CD4-positive, CD25-positive, alpha-beta regulatory T cell (primary cell): ENCODE measurements at places on chromosomes 2 and 18. TPM values are rescaled to one million over a fixed set of nuclear protein-coding genes. Genes with fewer than 3 reads are reported as not detected.

GRCh38 chr2:134692499-134692898, 26.3 kb downstream of the TMEM163 start:
- DNase-seq, result peak; percentile 26
- H3K4me1 ChIP-seq, result no peaks in the 10 kb centered on the region
- no peak overlapping the region for H3K27ac ChIP-seq
- H3K27me3 ChIP-seq, result no peaks in the 10 kb centered on the region
- H3K36me3 ChIP-seq, result no peaks in the 10 kb centered on the region
- H3K4me3 ChIP-seq, result no peak overlapping the region

DNA sequence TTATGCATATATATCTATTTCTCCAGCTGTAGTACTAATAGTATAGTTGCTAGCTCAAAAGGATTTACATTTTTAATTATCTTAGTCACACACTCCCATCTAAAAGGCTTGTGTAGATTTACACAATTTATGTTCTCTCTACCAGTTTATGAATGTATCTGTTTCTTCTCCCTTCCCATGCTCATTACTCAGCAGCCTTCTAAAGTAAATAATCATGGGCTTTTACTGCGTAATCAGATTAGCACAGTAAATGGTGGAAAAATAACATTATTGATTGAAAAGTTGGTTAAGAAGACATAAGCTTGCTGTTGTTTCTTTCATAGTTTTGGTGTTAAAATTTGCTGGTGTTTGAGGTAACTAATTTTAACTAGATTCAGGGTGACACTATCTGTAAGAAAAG, 81.8 kb downstream of the PTPN4 start:
- no peak overlapping the region for H3K27ac ChIP-seq
- no peaks in the 10 kb centered on the region for H3K36me3 ChIP-seq
- no peak overlapping the region for H3K4me3 ChIP-seq
- no peak for DNase-seq

Gene LRP2
- polyA plus RNA-seq, result not detected

GRCh38 chr2:11097854-11098387, 57.3 kb upstream of the SLC66A3 start:
- H3K27ac ChIP-seq, result no peak overlapping the region
- H3K36me3 ChIP-seq, result no peaks in the 10 kb centered on the region
- H3K4me3 ChIP-seq, result no peak overlapping the region
- DNase-seq, result no peak

Gene CREG2
- polyA plus RNA-seq, result 5.2 TPM

- H3K36me3 ChIP-seq, result peaks cover 61% of the 10 kb centered on the region
- H3K4me1 ChIP-seq, result no peaks in the 10 kb centered on the region
- H3K4me3 ChIP-seq, result no peak overlapping the region
- no peak overlapping the region for H3K27ac ChIP-seq
- no peak for DNase-seq
These were observed 25.8 kb downstream of the PLEKHA3 start for GRCh38 chr2:178506101-178506500.

Gene RNF152
- polyA plus RNA-seq, result not detected

Gene PROM2
- not detected for polyA plus RNA-seq

Gene FTCDNL1
- polyA plus RNA-seq, result 0.56 TPM

DNA sequence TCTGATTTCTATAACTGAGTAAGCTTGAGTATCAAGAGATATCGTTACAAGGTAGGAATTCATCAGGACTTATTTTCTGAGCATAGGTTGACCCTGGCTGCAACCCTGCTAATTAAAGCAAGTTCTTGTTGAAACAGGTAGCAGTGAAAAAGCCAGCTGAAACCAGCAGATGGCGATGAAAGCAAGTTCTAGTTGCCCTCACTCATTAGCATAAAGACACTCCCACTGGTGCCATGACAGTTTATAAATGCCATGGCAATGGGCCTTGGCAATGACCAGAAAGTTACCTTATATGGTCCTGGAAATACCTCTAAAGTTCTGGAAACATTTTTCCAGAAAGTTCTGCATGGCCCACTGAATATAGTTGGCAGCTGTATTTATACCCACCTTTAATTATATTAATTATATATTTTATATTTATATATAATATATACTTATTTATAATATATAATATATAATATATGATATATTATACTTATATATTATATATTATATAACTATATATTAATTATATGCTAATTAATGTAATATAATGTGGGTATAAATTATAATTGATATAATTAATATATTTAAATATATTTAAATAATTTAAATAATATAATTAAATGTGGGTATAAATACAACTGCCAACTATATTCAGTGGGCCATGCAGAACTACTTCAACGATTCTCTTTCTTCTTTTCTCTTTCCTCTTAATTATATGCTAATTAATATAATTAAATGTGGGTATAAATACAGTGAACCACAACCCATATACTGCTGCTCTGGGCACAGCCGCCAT, 188.0 kb downstream of the CDH7 start:
- H3K27ac ChIP-seq, result no peak overlapping the region
- no peaks in the 10 kb centered on the region for H3K4me1 ChIP-seq
- no peaks in the 10 kb centered on the region for H3K36me3 ChIP-seq
- no peaks in the 10 kb centered on the region for H3K27me3 ChIP-seq
- H3K4me3 ChIP-seq, result no peak overlapping the region

DNA sequence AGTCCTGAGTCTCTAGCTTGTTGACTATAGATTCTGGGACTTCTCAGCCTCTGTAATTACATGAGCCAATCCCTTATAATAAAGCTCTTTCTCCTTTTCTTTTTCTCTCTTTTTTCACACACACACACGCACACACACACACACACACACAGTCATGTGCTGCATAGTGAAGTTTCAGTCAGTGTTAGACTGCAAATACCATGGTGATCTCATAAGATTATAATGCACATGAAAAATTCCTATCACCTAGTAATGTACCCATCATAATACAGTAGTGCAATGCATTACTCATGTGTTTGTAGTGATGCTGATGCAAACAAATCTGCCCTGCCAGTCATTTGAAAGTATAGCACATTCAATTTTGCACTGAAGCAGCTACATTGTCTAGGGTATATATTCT, 558.2 kb downstream of the SUCLG1 start:
- no peaks in the 10 kb centered on the region for H3K36me3 ChIP-seq
- H3K4me1 ChIP-seq, result no peaks in the 10 kb centered on the region
- no peak overlapping the region for H3K27ac ChIP-seq
- DNase-seq, result no peak
- no peak overlapping the region for H3K4me3 ChIP-seq
- no peaks in the 10 kb centered on the region for H3K27me3 ChIP-seq

DNA sequence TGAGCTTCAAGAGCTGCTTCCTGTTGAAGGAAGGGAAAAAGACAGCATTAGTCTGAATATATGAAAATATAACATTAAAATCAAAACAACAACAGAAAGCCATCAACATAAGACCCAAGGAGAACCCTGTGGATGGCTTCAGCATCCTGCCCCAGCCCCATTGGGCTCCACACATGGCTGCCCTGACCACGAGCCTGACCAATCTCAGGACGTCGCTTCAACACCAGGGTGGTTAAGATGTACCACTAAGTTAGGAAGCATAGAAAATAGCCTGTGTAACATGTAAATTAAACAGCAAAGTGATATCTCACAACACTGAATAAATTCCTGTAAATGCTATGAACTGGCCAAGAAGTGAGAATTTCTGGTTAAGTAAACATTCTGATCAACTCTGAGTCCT, 77.2 kb upstream of the CD226 start:
- H3K4me3 ChIP-seq, result no peak overlapping the region
- no peaks in the 10 kb centered on the region for H3K4me1 ChIP-seq
- H3K36me3 ChIP-seq, result peaks cover 51% of the 10 kb centered on the region
- H3K27ac ChIP-seq, result no peak overlapping the region
- no peak for DNase-seq
- H3K27me3 ChIP-seq, result no peaks in the 10 kb centered on the region

Gene ADRA2B
- polyA plus RNA-seq, result not detected

Gene ASXL2
- 6.8 TPM for polyA plus RNA-seq

GRCh38 chr2:213475433-213475832, 191.2 kb downstream of the SPAG16 start:
- peaks cover 3% of the 10 kb centered on the region for H3K27me3 ChIP-seq
- no peak for DNase-seq
- H3K27ac ChIP-seq, result no peak overlapping the region
- H3K4me3 ChIP-seq, result no peak overlapping the region

GRCh38 chr2:188979187-188980114, 5.3 kb downstream of the COL3A1 start:
- H3K27ac ChIP-seq, result no peak overlapping the region
- no peak for DNase-seq
- no peak overlapping the region for H3K4me3 ChIP-seq

- H3K4me1 ChIP-seq, result no peaks in the 10 kb centered on the region
- H3K27me3 ChIP-seq, result no peaks in the 10 kb centered on the region
- H3K27ac ChIP-seq, result no peak overlapping the region
- H3K36me3 ChIP-seq, result no peaks in the 10 kb centered on the region
- H3K4me3 ChIP-seq, result no peak overlapping the region
- no peak for DNase-seq
These were observed 31.5 kb upstream of the PDIA6 start for GRCh38 chr2:10844097-10844496.

Gene TYMS
- 7.3 TPM for polyA plus RNA-seq

Gene MROH2A
- not detected for polyA plus RNA-seq

GRCh38 chr2:101463911-101464641, 10.8 kb downstream of the RFX8 start:
- DNase-seq, result no peak
- H3K36me3 ChIP-seq, result no peaks in the 10 kb centered on the region
- no peaks in the 10 kb centered on the region for H3K4me1 ChIP-seq
- H3K27me3 ChIP-seq, result no peaks in the 10 kb centered on the region
- H3K4me3 ChIP-seq, result no peak overlapping the region

Gene ZNF892
- polyA plus RNA-seq, result 0.74 TPM

DNA sequence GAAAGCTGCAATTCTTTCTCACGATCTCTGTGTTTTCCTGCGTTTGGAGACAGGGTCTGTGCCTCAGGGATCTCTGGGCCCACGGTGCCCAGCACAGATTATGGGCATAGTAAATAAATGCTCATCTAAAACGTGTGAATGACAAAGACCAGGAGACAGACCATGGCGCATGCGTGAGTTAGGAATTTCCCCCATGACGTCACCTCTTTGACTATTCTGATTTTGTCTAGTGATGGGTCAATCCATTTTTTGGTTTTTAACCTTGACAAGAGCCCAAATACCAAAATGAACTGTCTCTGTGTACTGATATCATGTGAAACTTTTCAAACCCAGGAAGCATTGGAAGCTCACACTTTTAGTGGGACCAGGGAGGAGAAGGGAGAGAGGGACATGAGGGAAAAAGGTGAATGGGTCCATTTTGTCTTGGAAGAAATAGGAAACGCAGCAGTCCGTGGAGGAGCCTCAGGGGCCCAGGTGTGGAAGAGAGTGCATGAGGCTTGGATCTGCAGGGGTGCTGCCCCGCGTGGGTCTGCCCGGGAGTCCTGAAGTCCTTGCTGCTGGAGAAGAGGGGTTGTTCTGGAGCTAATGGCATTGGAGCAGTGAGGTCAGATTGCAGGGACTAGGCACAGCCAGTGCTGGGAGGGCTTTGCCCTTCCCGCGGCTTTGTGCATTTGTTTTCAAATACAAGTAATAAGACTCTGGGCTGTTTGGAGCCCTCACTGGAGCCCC, 172.2 kb downstream of the ASB1 start:
- H3K27ac ChIP-seq, result no peak overlapping the region
- peaks cover 3% of the 10 kb centered on the region for H3K27me3 ChIP-seq
- DNase-seq, result no peak
- no peak overlapping the region for H3K4me3 ChIP-seq
- H3K4me1 ChIP-seq, result no peaks in the 10 kb centered on the region

GRCh38 chr2:206802654-206803514, 37.5 kb downstream of the FASTKD2 start:
- no peaks in the 10 kb centered on the region for H3K36me3 ChIP-seq
- H3K4me3 ChIP-seq, result no peak overlapping the region
- no peak for DNase-seq
- H3K27ac ChIP-seq, result no peak overlapping the region

Gene AQP12B
- polyA plus RNA-seq, result not detected

DNA sequence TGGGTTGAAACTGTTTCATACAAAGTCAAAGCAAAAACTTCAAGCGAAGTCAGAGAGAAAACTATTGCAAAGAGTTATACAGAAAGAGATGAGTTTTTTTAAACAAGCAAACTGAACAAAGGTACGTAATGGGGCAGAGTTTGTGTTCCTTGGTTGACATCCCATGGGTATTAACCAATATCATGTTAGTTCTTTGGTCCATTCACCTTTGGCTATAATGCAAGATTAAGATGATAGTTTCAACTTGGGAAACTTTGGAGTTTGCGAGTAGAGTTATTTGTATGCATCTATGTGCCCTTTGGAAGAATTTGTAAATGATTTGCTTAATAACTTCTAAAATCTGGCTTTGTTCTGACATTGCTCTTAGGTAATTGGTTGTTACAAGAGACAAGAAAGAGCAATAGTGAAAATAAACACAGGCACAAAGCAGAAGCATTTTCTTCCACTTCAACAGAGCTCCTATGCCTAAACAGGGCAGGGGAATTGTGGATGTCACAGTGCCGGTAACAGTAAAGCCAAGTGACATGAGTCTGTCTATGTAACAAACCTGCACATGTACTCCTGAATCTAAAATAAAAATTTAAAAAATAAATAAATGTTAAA, 936.1 kb downstream of the SUCLG1 start:
- H3K4me3 ChIP-seq, result no peak overlapping the region
- no peaks in the 10 kb centered on the region for H3K36me3 ChIP-seq
- no peak for DNase-seq
- H3K27ac ChIP-seq, result no peak overlapping the region
- H3K27me3 ChIP-seq, result no peaks in the 10 kb centered on the region
- H3K4me1 ChIP-seq, result no peaks in the 10 kb centered on the region

- H3K27me3 ChIP-seq, result no peaks in the 10 kb centered on the region
- peaks cover 31% of the 10 kb centered on the region for H3K4me1 ChIP-seq
- H3K36me3 ChIP-seq, result no peaks in the 10 kb centered on the region
- no peak overlapping the region for H3K4me3 ChIP-seq
- no peak for DNase-seq
These were observed 2.2 kb upstream of the MAPRE2 start for GRCh38 chr18:35038881-35039491.

- H3K27ac ChIP-seq, result no peak overlapping the region
- H3K4me1 ChIP-seq, result no peaks in the 10 kb centered on the region
- no peaks in the 10 kb centered on the region for H3K27me3 ChIP-seq
- H3K36me3 ChIP-seq, result no peaks in the 10 kb centered on the region
- H3K4me3 ChIP-seq, result no peak overlapping the region
These were observed 103.7 kb upstream of the ATP8B1 start for GRCh38 chr18:57906852-57907251.

- H3K36me3 ChIP-seq, result no peaks in the 10 kb centered on the region
- H3K4me1 ChIP-seq, result no peaks in the 10 kb centered on the region
- no peak for DNase-seq
- H3K27ac ChIP-seq, result no peak overlapping the region
- peaks cover 12% of the 10 kb centered on the region for H3K27me3 ChIP-seq
These were observed 893 bp downstream of the CAVIN2 start for GRCh38 chr2:191845876-191846514.

Gene MYOM1
- 0.03 TPM for polyA plus RNA-seq

- H3K27ac ChIP-seq, result no peak overlapping the region
- no peaks in the 10 kb centered on the region for H3K36me3 ChIP-seq
- no peak overlapping the region for H3K4me3 ChIP-seq
- no peaks in the 10 kb centered on the region for H3K27me3 ChIP-seq
- DNase-seq, result no peak
These were observed 3.6 kb downstream of the LRRTM1 start for GRCh38 chr2:80300954-80301353.

Gene CLEC4F
- not detected for polyA plus RNA-seq

GRCh38 chr2:135740206-135740605, 1.4 kb upstream of the UBXN4 start:
- no peaks in the 10 kb centered on the region for H3K27me3 ChIP-seq
- H3K4me1 ChIP-seq, result peaks cover 24% of the 10 kb centered on the region
- no peaks in the 10 kb centered on the region for H3K36me3 ChIP-seq
- H3K27ac ChIP-seq, result no peak overlapping the region

- H3K27ac ChIP-seq, result no peak overlapping the region
- H3K36me3 ChIP-seq, result no peaks in the 10 kb centered on the region
- DNase-seq, result no peak
These were observed 144.2 kb upstream of the LRRTM4 start for GRCh38 chr2:77666251-77666980.
